RWPE2 (cell line): ENCODE measurements at places on chromosomes 16 and 17.

DNA sequence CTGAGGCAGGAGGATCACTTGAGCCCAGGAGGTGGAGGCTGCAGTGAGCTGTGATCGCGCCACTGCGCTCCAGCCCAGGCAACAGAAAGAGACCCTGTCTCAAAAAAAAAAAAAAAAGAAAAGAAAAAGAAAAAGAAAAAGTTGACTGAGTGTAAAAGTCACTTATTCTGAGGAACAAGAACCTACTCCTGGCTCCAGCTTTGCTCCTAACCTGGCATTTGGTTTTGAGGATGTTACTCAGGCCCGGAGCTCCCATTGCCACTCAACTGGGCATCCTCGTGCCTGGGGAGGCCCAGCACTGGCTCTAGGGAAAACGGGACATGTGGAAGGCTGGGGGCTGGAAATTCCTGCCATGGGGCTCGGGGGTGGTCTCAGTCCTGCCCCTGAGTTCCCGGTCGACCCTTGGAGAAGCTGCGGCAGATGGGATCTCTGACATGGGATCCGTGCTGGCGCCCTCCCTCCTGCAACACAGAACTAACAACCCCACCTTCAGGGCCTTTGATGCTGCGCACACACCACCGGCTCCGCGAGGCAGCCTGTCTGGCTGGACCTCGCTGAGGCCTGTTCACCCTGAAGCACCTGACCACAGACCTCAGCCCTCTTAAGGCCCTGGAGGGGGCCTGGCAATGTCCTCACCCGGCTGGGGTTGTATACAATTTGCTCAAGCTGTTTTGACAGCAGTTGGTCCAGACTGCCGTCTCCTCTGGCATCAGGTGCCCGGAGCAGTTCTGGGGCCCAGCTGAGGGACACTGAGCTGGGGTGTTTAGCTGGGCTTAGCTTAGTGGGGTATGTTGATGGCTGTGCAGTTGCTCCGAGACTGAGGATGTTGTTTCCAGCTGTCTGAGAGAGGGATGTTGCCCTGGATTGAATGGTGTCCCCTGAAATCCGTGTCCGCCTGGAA lies 12.3 kb downstream of the CD7 start:
- peaks cover 14% of the 10 kb centered on the region for H3K4me1 ChIP-seq
- DNase-seq: no peak
- H3K36me3 ChIP-seq: no peaks in the 10 kb centered on the region
- H3K27ac ChIP-seq: no peak overlapping the region
- no peaks in the 10 kb centered on the region for H3K27me3 ChIP-seq

GRCh38 chr17:55806745-55807495 lies 56.1 kb downstream of the PCTP start:
- no peak overlapping the region for H3K4me3 ChIP-seq
- H3K27ac ChIP-seq: no peak overlapping the region
- no peaks in the 10 kb centered on the region for H3K36me3 ChIP-seq
- H3K4me1 ChIP-seq: no peaks in the 10 kb centered on the region

- H3K4me3 ChIP-seq: no peak overlapping the region
- no peak overlapping the region for H3K27ac ChIP-seq
- H3K4me1 ChIP-seq: no peaks in the 10 kb centered on the region
- H3K36me3 ChIP-seq: no peaks in the 10 kb centered on the region
- no peak for DNase-seq
- H3K27me3 ChIP-seq: peaks cover 62% of the 10 kb centered on the region
These were observed 14.9 kb downstream of the ENPP7 start for GRCh38 chr17:79745641-79746105.

GRCh38 chr17:32777436-32777835 lies 99.5 kb downstream of the MYO1D start:
- no peak for DNase-seq
- H3K27ac ChIP-seq: peak overlapping the region; percentile 42
- H3K27me3 ChIP-seq: no peaks in the 10 kb centered on the region
- H3K4me1 ChIP-seq: no peaks in the 10 kb centered on the region
- H3K4me3 ChIP-seq: no peak overlapping the region

GRCh38 chr17:1995321-1995892 lies 29.7 kb downstream of the RTN4RL1 start:
- no peak overlapping the region for H3K27ac ChIP-seq
- no peak for DNase-seq
- H3K4me3 ChIP-seq: no peak overlapping the region
- no peaks in the 10 kb centered on the region for H3K4me1 ChIP-seq
- H3K27me3 ChIP-seq: no peaks in the 10 kb centered on the region

GRCh38 chr16:69568676-69569075 lies 2.9 kb downstream of the NFAT5 start:
- H3K4me1 ChIP-seq: peaks cover 39% of the 10 kb centered on the region
- DNase-seq: no peak
- no peak overlapping the region for H3K4me3 ChIP-seq
- peak overlapping the region; percentile 92 for H3K27ac ChIP-seq
